NT2/D1 (cell line): ENCODE measurements at places on chromosomes 2 and 18.

DNA sequence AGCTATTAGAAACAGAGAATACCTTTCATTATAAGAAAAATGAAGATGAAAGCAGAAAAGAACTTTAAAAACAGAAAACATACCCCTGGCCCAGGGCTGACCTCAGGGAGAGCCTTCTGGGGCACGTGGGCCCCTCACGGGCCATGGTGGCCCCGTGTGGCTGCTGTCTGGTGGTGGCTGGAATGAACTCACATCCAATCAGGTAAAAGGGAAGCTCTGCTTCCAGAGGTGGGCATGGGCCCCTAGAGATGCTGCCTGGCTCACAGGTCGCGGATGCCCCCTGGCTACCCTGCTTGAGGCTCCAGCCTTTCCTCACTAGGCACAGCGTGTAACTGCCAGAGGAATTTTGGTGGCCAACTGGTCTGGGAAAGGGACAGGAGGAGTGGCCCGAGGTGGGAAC, 16.6 kb downstream of the SNORC start:
- DNase-seq: no peak

DNA sequence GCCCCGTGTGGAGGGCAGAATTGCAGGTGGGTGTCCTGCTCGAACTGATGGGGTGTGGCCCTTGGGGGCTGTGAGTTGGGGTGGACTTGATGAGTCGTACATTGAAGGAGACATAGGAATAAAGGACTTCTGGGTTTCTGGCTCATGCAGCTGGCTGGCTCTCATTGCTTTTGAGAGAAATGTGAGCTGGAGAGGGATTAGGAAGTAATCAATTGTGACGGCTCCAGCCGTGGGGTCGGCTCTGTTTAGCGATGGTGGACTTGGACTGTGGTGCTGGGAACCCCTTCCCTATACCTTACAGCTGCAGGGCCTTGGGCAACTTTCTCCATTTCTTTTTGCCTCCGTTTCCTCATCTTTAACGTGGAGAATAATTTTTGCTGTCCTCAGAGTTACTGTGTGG, 9.2 kb downstream of the IMPA2 start:
- no peak for DNase-seq

DNA sequence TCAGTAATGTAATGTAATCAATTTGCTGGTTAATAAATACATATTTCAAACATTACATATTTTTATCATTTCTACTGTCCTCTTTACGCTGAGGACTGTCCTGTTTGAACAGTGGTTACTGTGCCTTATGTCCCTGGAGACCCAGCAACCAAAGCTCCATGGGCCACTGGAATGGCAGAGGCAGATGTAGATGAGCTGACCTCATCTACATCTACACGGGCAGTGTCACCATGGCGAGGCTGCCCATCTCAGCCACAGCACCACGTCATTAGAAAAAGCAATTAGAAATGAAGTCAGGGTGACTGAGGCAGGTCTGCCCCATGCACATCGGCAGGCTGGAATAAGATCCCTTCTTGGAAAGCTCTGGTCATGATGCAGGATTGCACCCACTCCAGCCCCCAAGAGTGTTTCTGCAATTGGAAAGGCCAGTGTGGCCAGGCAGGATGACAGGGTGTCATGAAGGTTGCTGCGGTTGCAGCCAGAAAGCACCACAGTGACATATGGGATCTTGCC, 237.5 kb downstream of the NDUFA10 start:
- DNase-seq: no peak

- no peak for DNase-seq
These were observed 27.8 kb downstream of the SPIRE1 start for GRCh38 chr18:12630136-12630535.

GRCh38 chr18:75070625-75071483, 138.1 kb downstream of the PTGR3 start:
- no peak for DNase-seq

DNA sequence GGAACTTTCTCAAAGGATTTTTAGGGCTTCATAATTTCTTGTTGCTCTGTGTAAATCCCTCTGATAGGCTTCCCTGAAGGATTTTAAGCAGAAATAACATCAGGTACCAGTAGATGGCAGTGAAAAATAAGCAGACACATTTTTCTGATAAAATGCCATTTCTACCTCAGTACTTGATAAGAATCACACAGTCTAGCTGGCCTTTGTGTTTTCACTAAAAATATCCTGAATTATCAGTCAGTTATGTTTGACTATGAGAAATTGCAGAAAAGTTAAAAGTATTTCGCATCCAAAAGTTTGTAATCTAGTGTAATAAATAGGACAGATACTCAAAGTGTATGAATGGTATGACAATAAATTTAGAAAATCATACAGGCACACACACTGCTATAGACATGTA, 68.7 kb downstream of the DNAJC10 start:
- DNase-seq: peak; percentile 35
